ENCODE measurements at places on chromosomes 2 and 18. TPM values are rescaled to one million over a fixed set of nuclear protein-coding genes. Genes with fewer than 3 reads are reported as not detected.

The EVX2 gene
- total RNA-seq = under 0.01 TPM

The TUBA3D gene
- not detected for total RNA-seq

The DPP4 gene
- 251 TPM for total RNA-seq

The C2orf72 gene
- total RNA-seq = under 0.01 TPM

The ASPRV1 gene
- 0.28 TPM for total RNA-seq

The MALL gene
- 2.6 TPM for total RNA-seq

The GPR39 gene
- total RNA-seq = 0.28 TPM

The GALNT5 gene
- 26.9 TPM for total RNA-seq

The GAREM1 gene
- total RNA-seq = 4.1 TPM

The TM4SF20 gene
- 0.09 TPM for total RNA-seq
